ENCODE measurements at places on chromosomes 13 and 19.
A peak's percentile ranks its signal among the peaks of the same experiment; 100 is the strongest.

DNA sequence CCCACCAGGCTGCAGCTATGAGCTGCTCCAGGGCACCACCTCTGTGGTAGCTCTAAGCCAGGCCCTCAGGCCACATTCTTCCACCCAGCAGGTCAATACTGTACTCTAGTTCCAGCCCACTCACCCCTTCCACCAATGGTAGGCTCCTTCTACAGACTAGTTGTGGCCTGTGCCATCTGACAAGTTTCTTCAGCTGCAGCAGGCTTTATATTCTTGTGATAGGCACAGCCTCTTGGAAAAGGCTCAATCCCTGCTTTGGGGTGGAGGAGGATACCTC, 8.5 kb downstream of the MICU2 start:
- DNase-seq: no peak

- no peak for DNase-seq
Measured at GRCh38 chr13:86438034-86438433, 638.8 kb upstream of the SLITRK6 start.

- DNase-seq: no peak
Measured at GRCh38 chr13:99548448-99548847, 47.2 kb downstream of the TM9SF2 start.

- DNase-seq: no peak
Measured at GRCh38 chr13:90414691-90415596, 932.5 kb upstream of the MIR17HG start.

DNA sequence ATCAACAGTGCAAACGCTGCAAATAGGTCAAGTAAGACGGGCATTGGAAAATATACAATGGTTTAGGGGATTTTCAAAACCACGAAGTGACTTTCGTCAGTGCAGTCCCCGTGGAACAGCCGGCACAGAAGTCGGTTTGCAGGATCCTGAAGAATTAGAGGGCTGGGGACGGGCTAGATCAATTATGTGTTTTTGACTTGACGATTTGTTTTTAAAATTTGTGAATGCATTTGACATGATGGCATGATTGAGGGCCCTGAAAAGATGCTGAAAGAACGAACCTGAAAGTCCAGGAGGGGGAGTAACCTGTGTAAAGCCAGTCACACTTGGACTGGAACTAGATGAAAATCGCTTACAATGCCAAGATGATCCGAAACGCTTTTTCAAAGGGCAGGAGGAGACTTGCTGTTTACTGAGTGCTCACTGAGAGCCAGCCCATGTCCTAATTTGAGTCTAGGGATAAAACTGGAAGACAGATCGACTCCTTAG, 8.9 kb upstream of the DGKH start:
- DNase-seq: no peak

DNA sequence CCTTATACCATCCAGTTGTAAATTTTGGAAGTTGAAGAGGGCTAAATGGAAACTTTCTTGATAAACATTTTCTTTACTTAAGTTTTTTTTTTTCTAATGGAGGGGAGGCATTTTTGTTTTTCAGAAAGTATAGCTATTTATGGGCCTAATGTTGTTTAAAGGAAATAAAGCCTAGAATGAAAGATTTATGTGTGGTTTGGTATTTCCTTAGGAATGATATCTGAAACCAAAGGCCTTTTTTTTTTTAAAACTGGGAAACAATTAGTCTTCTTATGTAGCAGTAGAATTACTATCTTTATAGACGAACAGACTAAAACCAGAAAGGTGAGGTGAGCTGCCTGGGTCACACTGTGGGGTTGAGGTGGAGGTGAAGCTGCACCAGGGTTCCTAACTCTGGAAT, 80.1 kb downstream of the ESD start:
- DNase-seq: no peak

GRCh38 chr13:111398196-111398595, 77.8 kb downstream of the TEX29 start:
- DNase-seq: no peak

DNA sequence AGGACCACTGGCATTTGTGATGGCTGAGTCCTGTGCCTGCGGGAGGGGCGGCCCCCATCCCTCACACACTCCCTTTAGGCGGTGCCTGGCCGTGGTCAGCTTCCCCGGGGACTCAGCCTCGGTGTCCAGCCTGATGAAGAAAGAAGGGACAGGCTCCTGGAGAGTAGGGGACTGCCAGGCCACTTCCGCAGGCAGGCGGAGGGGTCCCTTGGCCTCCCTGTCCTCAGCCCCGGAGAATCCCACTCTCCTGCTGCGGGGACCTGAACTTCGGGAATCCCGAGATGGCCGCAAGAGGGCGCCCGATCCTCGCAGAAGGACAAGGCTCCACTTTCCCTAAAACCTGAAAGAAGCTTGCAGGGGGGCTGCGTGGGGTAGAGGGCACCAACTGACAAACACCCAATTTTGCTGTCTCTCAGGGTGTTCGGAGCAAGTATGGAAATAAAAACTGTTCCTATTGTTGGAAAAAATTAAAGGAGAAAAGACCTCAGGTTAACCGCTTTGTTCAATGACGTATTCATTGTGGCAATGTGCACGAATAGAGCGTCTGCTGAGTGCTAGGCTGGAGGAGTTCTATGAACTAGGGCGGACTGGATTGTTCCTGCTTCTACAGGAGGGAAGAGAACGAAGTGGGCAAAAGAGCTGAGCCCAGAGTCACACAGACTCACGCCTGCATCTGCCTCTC, 297.3 kb downstream of the ZNF536 start:
- DNase-seq: peak; percentile 51

DNA sequence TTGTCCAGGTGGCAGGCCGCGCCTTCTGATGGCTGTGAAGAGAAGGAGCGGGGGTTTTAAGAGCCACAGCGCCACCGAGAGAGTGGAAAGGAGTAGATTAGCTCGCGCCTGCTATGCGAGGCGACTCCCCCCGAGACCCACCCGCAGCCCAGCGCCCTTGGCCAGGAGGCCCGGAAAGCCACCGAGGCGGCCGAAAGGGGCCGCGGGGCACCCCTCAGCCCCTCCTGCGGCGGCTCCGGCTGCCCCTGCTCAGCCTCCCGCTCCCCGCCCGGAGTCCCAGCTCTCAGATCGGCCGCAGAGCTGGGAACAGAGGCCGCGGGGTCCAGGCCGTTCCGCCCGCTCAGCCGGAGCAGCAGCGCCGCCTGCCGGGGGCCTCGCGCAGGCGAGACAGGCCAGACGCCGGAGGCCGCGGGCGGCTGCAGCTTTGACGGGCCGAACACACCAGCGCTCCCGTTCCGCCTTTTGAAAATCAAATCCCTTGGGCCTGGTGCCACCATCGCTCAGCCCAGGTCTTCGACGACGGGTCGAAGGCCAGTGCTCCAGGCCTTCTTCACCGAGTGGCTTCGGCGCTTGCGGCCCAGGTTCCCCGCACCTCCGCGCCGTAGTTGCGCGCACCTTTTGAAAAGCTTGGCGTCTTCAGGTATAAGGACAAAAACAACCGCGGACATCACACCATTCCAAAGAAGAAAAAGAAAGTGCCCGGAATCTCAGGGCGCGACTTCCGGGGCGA, 15.3 kb downstream of the CDX2 start:
- peak; percentile 71 for DNase-seq

GRCh38 chr13:45299194-45299593, 41.8 kb downstream of the TPT1 start:
- DNase-seq: no peak

GRCh38 chr13:51721496-51721895, 82.5 kb downstream of the DHRS12 start:
- no peak for DNase-seq

GRCh38 chr19:38405276-38405675, 2.4 kb downstream of the FAM98C start:
- no peak for DNase-seq

DNA sequence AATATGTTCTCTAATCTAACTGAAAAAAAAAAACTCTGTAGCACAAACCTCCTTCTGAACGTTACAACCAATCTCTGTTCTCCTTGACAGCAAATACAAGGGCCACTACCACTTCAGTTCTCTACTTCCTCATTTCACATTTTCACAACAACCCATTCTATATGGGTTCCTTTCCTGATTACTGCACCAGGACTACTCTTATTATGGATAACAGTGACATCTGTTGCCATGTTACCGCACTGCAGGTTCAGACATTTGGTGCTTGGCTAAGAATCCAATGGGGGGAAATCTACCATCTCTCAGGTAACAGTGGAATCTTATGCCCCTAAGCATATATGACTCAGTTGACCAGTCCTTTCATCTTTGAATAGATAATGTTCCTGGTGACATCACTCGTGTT, 11.6 kb upstream of the FPR3 start:
- no peak for DNase-seq

GRCh38 chr13:44148159-44148914, 225.3 kb upstream of the SERP2 start:
- DNase-seq: no peak

DNA sequence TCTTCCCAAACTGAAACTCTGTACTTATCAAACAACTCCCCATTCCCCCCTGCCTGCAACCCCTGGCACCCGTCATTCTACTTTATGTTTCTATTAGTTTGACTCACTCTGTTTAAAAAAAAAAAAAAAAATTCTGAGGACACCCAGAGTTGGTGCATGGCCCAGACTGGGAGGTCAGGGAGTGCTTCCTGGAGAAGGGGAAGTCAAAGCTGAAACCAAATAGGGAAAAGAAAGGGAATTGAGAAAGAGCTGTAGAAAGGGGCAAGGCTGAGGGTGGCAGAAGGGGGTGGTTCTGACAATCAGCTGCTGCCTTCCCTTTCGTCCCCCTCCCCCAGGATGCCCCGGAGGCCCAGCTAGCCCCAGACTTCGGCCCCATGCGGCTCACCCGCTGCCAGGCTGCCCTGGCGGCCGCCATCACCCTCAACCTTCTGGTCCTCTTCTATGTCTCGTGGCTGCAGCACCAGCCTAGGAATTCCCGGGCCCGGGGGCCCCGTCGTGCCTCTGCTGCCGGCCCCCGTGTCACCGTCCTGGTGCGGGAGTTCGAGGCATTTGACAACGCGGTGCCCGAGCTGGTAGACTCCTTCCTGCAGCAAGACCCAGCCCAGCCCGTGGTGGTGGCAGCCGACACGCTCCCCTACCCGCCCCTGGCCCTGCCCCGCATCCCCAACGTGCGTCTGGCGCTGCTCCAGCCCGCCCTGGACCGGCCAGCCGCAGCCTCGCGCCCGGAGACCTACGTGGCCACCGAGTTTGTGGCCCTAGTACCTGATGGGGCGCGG, 9.0 kb upstream of the STRN4 start:
- DNase-seq: no peak

DNA sequence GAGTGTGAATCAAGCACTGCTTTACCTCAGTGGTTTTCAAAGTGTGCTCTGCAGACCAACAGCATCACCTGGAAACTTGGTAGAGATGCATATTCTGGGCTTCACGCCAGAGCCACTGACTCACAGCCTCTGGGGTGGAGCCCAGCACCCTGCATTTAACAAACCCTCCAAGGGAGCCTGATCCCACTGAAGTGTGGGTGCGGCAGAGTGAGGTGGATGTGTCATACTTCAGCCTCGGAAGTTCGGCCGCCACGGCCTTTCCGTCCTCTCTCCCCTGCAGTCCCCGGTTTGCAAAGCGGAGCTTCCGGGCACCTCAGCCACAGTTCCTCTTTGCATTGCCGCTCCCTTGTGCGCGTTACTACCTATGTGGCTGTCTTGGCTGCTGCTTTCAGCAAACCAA, 33.3 kb upstream of the MICU2 start:
- DNase-seq: peak; percentile 9

DNA sequence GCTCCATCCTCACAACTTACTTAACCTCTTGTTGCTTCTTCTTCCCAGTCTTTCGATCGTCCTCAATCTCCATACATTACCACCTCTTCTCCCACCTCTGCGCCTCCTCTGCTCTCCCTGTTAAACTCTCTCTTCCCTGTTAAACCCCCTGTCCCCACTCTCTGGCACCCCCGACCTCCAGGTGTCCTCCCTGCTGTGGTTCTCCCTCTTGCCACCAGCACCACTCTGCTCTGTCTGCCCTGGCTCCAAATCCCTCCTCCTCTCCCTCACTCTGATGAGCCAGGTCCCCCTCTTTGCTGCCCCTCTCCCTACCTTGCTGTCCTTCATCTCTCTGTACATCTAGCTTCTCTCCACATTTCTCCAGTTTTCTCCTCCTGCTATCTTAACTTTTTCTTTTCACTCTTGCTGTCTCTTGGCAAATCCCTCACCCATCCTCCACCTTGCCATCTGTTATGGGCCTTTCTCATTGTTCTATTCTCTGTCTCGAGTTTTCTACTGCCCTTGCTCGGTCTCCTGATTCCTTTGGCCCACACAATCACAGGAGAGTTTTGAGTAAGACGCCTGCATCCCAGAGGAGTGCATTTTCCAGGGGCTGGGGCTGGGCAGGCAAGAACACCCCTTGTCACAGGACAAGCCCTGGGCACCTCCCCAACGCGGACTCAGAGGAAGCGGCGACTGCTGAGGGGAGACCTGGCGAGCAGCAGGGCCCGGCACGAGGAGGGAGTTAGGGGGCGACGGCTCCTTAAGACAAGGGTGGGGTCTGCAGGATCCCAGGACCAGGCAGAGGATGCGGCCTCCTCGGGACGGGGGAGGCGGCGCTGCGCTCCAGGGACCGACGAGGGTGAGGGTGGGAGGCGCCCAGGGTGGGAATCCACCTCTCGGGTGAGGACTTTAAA, 21.4 kb upstream of the ERVV-1 start:
- DNase-seq: no peak

DNA sequence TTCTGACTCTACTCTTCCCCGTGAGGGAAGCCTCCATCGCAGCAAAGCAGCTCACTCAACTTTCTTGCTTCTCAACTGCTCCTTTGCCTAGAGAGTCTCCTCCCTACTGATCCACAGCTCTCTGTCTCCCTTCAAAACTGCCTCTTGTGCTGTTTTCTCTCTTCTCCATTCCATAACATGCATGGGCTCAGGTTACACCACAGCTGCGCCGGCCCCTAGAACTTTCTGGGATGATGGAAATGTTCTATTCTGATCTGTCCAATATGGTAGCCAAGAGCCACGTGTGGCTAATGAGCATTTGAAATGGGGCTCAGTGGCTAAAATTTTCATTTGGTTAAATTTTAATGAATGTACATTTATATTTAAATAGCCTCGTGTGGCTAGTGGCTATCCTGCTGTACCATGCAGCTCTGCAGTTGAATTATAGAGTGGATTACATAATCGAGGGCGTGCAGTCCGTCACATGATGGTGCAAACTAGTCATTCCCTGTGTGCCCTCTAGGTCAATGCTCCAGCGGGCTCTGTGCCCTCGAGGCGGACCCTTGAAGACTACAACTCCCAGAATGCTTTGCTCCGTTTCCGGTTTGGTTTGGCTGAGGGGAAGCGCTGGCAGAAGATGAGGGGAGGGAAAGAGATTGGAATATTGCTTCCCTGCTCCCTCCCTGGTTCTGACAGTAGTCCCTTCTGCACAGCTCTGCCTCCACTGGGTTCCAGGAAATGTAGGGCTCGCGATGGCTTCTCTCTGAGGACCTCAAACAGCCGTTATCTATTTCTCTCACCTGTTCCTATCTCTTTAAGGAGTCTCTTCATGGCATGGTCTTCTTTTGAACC, 109.8 kb downstream of the CACNA1A start:
- no peak for DNase-seq
